ENCODE measurements at places on chromosomes 2 and 18.

GRCh38 chr2:233325814-233326213 is 18.2 kb downstream of the SAG start:
- DNase-seq: no peak

DNA sequence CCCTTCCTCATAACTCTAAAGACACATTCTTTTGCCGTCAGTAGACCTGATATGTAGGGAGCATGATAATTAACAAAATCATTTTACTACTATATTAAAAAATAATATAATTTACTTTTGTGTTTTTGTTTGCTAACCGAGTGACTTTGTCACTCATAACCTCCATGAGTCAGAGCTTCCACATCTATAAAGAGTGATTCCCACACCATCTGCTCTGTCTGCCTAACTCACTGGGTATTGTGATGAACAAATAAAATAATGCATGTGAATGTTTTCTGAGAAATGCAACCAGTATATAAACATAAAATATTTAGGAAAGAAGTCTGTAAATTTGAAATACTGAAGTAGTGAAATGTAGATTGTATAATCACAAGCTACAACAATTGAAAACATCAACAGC is 123.4 kb upstream of the DSEL start:
- DNase-seq: no peak

- no peak for DNase-seq
Observed at GRCh38 chr18:74268933-74269620, 22.7 kb downstream of the CYB5A start.

DNA sequence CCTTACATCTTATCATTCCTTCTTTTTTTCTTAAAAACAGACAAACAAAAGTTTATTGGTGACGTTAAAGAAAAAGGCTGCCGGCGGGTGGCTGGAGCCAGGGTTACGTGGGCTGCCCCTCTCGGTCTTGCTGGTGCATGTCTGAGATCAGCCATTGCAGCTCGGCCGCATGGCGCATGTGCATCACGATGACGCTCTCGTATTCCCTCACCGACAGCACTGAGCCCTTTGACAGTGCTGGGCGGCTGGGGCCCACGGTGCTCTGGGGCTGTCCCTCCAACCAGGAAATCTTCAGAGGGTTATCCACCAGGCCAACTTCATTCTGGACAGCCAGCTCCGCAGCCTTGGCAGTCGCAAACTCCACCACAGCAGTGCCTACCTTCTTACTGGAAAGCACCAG is 1081.8 kb upstream of the TMEFF2 start:
- no peak for DNase-seq

GRCh38 chr2:215567504-215567903 is 131.6 kb upstream of the FN1 start:
- DNase-seq: no peak

GRCh38 chr2:95526360-95527341 is 42.1 kb upstream of the TRIM43B start:
- peak; percentile 19 for DNase-seq

All from T-helper 1 cell (primary cell).